Stimulated activated CD4-positive, alpha-beta T cell treated with anti-CD3 and anti-CD28 coated beads, Interleukin-4, amount 100 ng/mL, for 24 hours (primary cell): ENCODE measurements at places on chromosomes 16 and 17.
A peak's percentile ranks its signal among the peaks of the same experiment; 100 is the strongest.

DNA sequence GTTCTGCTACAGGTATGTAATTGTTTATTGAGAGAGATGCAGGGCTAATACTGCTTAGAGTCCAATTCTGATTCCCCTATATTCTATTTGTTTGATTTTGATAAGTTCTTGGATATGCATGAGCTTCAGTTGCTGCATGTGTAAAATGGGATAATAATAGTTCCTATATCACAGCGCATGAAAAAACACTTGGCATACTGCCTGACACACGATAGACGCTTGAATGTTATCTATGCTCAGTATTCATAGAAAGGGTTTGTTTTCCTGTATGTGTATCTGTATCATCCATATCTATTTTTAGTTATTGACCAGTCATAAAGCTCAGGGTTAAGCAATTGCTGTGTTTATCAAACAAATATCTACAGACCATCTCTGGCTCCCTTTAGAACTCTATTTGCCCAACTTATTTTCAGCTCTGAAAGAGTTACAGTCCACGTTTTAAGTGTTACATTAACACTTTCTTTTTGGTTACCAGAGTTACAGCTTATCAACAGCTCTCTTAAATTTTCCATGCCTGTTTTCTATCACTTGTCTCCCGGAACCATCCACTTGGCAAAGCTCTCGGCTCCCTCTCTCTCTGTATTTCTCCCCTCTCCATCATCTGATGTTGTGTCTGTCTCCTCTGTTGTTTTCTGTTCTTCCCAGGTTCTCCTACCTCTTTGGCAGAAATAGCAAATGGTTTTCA lies 334.8 kb downstream of the CBLN1 start:
- no peak for DNase-seq

- peak; percentile 44 for DNase-seq
These were observed 3.6 kb downstream of the EVI2B start for GRCh38 chr17:31310260-31310659.

DNA sequence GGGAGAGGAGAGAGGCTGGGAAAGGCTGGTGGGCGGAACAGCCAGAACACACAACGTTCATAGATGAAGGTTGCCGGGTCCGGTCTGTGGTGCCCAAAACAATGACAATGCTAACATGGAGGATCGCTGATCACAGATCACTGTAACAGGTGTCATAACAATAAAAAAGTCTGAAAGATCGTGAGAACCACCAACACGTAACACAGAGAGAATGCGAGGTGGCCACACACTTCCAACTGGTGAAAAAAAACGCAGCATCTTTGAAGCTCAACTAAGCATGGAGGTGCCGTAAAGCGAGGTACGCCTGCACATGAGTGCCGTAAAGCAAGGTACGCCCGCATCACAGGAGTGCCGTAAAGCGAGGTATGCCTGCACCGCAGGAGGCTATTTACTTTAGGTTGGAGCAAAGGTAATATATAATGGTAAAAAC lies 42.3 kb downstream of the ABR start:
- no peak for DNase-seq

- DNase-seq: no peak
These were observed 60.0 kb upstream of the CHMP6 start for GRCh38 chr17:80931421-80932265.

GRCh38 chr17:57953705-57954396 lies 1.4 kb downstream of the CUEDC1 start:
- DNase-seq: no peak

GRCh38 chr16:84438971-84439696 lies 65.3 kb downstream of the MEAK7 start:
- no peak for DNase-seq

- no peak for DNase-seq
These were observed 2.5 kb downstream of the NUBP2 start for GRCh38 chr16:1784977-1785845.

DNA sequence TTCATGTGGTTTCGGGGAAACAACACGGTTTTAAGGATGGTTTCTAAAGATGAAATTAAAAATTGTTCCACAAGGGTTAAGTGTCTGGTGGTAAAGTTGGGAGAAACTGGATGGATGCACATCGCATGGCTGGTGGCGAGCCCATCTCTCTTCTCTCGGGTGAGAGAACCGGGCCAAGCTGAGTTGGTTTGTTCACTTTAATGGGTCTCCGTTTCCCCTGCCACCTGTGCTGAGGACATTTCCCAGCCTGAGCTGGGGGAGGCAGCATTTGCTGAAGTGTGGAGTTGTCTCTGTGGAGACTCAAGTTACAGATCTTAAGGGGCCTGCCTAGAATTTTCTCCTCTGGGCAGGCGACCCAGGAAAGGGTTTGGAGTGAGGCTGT lies 7.9 kb downstream of the FUS start:
- DNase-seq: no peak

- DNase-seq: no peak
These were observed 2.1 kb downstream of the CA7 start for GRCh38 chr16:66846266-66846665.

GRCh38 chr17:67636834-67637520 lies 80.8 kb upstream of the NOL11 start:
- DNase-seq: no peak

GRCh38 chr17:42097691-42098631 lies at the start of gene ZNF385C:
TSS of gene ZNF385C (minus strand) at chr17:42098473. CDS start at chr17:42063056, 35,417 bp downstream.
- DNase-seq: peak; percentile 48

DNA sequence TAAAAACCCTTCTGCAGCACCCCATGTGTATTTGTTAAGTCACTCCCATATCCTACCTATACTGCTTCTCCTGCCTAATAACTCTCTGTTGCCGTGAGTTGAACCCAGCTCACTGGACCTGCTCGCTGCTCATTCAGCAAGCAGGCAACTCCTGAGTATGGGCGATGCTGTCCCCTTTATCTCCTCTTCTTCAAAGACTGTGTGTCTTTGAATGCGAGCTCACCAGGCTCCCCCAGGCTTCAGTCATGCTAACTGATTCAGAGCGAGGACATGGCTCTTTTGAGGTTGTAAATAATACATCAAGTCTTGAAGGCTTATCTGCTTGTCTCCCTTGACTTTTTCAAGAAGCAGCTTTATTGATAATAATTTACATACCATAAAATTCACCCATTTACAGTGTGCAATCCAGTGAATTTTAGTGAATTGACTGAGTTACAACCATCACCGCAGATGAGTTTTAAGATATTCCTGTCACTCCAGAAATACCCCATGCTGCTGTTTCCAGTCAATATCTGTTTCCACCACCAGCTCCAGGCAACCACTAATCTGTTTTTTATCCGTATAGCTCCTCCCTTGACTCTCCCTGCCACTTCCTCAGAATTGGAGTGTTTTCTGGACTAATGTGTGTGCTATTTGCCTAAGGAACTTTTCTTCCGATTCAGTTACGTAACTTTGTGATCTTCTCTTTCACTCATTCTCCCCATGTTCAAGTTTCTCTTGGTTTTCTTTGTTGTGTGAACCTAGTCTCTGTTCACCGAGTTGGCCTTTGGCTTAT lies 132.2 kb downstream of the SPECC1 start:
- DNase-seq: no peak

DNA sequence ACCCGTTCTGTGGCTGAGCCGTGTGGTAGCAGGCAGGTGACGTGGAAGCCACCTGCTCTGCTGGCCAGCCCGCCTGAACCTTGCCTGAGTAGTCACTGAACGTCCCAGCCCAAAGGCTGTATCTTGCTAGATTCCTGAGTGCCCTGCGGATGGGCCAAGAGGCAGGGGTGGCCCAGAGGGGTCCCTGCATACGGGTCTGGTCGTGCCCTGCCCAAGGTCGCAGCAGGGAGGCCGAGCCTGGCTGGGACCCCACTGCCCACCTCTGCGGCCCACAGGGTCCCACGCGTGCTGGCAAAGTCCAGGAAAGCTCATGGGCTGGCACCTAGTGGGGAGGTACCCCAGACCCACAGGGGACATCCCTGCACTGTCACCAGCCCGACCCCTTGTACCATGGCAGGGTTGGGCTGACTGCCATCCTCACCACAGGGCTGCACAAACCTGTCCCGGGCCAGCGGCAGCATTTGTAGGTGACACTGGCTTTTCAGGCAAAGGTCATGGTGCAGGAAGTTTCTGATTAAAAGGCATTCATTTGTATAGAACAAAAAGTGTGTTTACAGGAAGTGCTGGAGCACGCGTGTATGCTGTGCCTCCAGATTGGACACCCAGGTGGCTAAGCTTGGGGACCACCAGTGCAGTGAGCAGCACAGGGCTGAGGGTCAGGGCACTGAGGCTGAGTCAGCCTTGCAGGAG lies 45.1 kb upstream of the ZC3H18 start:
- no peak for DNase-seq
